ENCODE measurements at places on chromosomes 7 and 10.

DNA sequence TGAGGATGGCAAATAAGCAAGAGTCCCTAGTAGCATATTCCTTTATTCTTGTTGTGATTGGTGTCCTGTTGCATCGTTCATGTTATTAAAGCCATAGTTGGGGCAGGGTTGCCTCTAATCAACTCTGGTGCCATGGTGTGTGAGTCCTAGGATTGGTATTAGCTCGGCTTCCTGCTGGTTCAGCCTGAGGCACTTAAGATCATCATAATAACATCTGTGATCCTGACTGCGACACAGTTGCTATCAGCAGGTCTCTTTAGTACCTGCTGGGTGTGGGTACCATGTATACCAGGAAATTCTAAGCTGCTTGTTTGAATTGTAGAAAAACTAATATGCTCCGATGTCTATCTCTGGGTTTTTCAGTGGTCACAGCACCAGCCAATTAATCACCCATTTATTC, 1.6 kb downstream of the WEE2 start:
- DNase-seq: no peak

DNA sequence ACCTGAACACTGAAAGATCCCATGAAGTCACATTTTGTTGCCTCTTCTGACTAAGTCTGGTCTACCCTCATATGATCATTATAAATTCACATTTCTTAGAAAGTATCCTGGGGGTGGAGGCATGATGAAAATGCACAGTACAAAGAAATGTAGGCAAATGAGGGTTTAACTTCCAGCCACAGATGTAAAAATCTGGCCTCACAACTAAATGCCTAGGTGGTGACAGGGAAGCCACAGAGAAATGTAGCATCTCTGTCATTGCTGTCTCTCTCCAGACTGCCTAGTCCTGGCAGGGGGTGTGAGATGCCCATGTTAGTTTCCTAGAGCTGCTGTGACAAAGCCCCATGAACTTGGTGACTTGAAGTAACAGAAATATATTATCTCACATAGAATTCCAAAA, 395.9 kb downstream of the SORCS3 start:
- no peak for DNase-seq

DNA sequence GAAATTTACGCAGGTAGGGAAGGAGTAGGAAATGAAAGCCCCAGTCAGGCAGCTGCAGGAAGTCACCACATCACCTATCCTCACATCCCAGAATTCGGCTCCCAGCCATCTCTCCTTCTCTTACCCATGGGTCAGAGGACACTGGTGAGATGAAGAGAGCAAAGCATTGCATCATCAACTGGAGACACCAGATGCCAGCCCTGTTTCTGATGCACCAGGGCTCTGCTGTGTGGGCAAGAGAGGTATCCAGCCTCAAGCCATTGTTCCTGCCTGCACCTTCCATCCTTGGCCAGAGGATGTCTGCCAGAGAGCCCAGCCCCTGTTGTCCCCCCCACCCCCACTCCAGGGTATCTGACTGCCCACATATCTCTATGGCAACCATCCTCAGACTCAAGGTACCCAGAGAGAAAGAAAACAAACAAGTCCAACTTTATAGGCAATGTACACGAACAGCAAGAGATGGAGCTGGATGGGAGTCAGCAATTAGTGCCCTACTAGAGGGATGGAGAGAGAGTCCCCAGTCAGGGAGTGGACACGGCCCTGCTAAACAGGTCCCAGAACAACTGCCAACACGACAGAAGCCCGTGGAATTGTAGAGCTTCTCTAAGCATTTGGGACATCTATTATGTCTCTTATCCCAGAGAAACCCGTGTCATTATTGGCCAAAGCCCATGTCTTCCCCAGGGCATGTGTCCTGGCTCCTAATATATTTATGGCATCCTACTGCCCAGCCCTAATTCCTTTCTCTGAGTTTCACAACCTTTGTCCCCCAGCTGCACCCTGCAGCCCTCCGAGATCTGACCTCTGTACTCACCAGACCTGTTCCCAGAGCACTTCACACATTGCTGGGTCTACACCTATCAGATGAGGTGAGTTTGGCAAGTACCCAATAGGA, 2.8 kb downstream of the CAMK2G start:
- DNase-seq: no peak

- DNase-seq: no peak
Measured at GRCh38 chr7:12490107-12490688, 80.3 kb upstream of the SCIN start.

DNA sequence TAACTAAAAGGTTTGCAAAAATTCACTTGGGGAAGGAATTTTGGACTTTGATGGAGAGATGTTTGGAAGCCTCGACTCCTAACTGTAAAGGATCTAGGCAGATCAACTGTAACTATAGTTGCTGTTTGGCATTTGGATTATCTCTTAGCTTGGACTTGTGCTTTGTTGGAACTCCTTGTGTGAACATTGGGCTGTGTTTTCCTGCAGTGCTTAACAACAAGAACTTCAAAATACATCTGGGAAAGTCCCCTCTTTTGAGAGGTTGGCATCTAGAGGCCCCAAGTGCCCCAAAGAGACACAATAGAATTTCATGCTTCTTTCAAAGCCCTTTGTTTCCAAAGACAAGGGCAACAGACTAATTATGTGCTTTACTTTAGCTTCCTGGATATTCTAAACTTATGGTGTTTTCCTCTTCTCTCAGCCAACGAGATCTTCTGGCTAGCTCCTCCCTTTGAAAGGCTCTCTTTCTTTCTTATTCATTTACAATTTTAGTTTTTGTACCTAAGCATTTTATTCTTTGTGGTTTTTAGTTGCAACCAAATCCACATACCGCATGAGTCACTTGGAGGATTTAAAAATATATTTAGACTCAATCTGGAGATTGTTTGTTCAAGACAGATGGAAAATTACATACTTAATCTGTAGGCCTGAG, 11.6 kb downstream of the ABCA13 start:
- no peak for DNase-seq

GRCh38 chr7:1567049-1567771, 2.6 kb downstream of the PSMG3 start:
- no peak for DNase-seq

- no peak for DNase-seq
Measured at GRCh38 chr10:116015583-116016333, 257.2 kb downstream of the GFRA1 start.

DNA sequence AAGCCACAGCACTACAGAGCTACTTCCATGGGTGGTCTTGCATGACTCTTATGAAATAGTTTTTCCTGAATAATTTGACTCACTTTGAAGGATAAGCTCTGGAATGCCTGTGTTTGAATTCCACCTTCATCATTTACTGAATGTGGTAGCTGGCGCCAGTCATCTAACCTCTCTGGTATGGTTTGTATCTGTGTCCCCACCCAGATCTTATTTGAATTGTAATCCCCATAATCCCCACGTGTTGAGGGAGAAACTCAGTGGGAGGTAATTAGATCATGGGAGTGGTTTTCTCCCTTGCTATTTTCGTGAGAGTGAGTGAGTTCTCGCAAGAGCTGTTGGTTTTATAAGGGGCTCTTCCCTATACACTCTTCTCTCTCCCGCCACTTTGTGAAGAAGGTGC, 11.2 kb upstream of the SLC13A1 start:
- DNase-seq: no peak

GRCh38 chr7:7498856-7499255, 36.8 kb downstream of the COL28A1 start:
- no peak for DNase-seq

- no peak for DNase-seq
Measured at GRCh38 chr7:126696256-126697038, 556.3 kb downstream of the GRM8 start.

GRCh38 chr10:4361581-4361980, 464.4 kb upstream of the AKR1E2 start:
- no peak for DNase-seq

DNA sequence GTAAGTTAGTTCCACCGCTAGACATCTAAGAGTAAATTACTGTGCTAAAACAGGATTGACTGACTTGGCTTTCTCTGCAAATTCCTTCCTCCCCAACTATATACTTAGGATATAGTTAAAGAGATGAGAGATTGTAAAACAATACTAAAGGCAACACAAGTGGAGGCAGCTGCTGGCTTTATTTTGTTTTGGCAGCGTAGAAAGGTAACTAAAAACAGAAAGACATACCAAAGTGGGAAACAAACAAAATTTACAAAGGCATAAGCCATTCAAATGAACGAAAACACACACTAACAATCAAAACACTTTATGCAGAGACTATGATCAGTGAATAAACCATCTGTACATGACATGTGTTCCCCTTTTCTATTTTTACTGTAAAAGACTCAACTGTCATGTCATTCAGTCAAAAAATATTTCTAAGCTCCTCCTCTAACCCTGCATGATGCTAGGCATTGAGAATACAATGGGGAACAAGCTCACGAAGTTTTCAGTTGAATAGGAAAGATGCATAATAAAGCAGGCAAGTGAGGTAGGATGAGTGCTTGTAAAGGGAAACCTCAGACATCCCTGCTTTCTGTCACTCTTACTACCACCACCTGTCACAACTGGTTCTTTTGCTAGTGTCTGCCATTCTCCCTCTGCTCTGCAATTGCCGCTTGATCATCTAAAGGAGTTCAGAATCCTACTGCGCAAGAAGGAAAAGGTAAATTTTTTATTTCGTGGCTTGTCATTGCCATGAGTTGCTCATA, 64.2 kb upstream of the COL1A2 start:
- DNase-seq: no peak

- no peak for DNase-seq
Measured at GRCh38 chr10:36344240-36345174, 702.4 kb upstream of the FZD8 start.

- peak; percentile 9 for DNase-seq
Measured at GRCh38 chr10:107653832-107654287, 489.4 kb upstream of the SORCS1 start.

- no peak for DNase-seq
Measured at GRCh38 chr7:55641811-55642210, 69.5 kb upstream of the VOPP1 start.

- DNase-seq: peak; percentile 81
Measured at GRCh38 chr7:5396999-5397663, 26.5 kb downstream of the TNRC18 start.

GRCh38 chr10:126558881-126559280, 111.6 kb downstream of the C10orf90 start:
- no peak for DNase-seq

GRCh38 chr7:50156163-50156562, 63.1 kb upstream of the ZPBP start:
- no peak for DNase-seq

DNA sequence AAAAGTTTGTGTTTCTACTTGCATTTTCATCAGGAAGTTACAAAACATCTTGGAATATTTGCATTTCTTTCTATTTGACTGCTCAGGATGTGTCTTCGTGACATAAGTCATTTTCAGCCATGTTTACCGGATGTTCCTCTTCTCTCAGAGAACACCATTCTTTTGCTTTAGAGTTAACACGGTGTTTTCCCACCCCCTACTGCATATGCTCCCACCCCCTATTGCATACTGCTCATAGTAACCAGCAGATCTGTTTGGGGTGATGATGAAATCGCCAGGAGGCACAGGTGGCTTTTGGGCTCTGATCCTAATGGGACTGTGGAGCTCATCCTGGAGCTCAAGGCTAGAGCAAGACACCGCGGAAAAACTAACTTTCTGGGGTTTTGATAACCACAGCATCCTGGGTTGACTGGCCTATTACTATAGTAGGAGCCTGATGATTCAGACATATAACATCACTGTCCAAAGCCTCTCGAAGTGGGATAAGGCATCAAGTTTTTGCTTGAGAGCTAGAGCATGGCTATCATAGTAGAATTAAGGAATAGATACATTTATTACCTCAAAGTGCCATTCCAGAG, 65.1 kb upstream of the BET1 start:
- no peak for DNase-seq

- no peak for DNase-seq
Measured at GRCh38 chr10:110775020-110775375, 96.7 kb upstream of the PDCD4 start.

- no peak for DNase-seq
Measured at GRCh38 chr7:105941596-105941995, 21.5 kb upstream of the CDHR3 start.

- no peak for DNase-seq
Measured at GRCh38 chr7:93938293-93938692, 16.8 kb downstream of the GNG11 start.

DNA sequence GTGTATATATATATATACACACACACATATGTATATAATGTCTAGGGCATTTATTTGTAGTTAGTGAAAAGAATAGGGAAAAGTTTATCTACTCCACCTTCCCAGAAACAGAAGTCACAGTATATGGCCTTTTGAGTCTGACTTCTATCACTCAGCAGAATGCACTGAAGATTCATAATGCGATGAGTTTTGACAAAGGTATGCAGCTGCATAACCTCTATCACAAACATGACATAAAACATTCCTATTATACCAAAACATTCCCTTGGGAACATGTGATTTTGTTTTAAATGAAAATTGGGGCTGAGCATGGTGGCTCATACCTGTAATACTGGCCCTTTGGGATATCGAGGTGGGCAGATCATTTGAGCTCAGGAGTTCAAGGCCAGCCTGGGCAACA, 137.3 kb upstream of the EEPD1 start:
- DNase-seq: no peak

GRCh38 chr10:111148025-111148424, 71.2 kb downstream of the ADRA2A start:
- DNase-seq: no peak

DNA sequence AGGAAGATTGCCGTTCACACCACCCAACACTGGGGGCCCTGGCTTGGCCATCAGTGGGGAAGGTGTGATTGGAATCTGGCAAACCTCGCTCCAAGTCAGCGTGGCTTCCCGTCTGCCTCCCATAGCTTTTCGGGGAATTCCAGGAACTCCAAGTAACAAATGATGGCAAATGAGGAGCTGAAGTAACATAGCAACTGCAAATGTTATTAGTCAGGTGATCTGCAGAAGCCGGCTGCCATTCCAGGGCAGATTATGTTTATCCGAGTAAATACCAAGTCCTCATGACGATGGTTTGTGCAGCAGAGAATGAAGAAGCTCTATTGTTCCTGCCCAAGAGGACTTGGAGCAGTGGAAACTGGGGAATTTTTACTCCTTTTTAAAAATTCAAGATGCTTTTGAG, 270.5 kb upstream of the PODXL start:
- no peak for DNase-seq

- no peak for DNase-seq
Measured at GRCh38 chr10:72783410-72783833, 91.5 kb downstream of the MCU start.

- no peak for DNase-seq
Measured at GRCh38 chr7:23700046-23700445, 10.0 kb upstream of the STK31 start.

- no peak for DNase-seq
Measured at GRCh38 chr10:34866848-34867247, 51.8 kb upstream of the PARD3 start.
